ENCODE measurements at places on chromosomes 2 and 18.
A peak's percentile ranks its signal among the peaks of the same experiment; 100 is the strongest.

- peak; percentile 30 for DNase-seq
Measured at GRCh38 chr2:230665263-230665691, 47.4 kb upstream of the CAB39 start.

GRCh38 chr2:190435031-190435670 lies 27.0 kb downstream of the MFSD6 start:
- DNase-seq: no peak

GRCh38 chr2:127365211-127365643 lies 22.5 kb downstream of the MAP3K2 start:
- DNase-seq: no peak

DNA sequence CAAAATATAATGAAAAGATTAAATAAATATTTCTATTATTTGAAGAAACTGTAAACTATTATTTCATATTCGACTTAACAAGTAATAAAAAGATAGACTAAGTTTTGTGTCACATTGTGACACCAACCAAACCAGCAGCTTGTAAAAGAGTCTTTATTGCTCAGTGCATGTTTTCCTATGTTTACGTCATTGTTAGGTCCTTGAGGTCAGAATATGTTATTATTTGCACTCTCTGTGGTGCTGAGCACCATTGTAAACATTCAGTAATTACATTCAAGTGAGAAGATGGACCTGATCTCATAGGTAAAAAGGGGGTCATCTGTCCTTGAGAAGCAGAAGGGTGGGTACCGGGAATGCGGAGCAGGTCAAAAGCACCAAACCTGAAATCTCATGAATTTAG lies 1999.1 kb upstream of the CELF4 start:
- no peak for DNase-seq

DNA sequence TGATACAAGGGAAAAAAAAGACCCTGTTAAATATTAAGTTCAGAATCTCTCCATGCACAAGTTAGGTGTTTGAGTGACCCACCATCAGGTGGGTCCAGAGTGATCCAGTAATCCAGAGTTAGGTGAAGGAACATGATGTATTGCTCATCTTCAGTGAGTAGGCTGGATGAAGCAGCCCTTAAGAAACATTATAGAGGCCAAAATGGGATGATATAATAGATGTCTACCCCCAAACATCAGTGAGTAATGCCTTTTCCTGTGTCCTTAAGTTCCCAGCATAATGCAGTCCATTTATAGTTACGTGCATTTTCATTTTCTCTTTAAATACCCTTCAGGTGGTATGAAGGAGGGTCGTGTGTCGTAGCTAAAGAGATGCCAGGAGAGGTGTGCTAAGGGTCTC lies 89.6 kb downstream of the MAP4K4 start:
- no peak for DNase-seq

DNA sequence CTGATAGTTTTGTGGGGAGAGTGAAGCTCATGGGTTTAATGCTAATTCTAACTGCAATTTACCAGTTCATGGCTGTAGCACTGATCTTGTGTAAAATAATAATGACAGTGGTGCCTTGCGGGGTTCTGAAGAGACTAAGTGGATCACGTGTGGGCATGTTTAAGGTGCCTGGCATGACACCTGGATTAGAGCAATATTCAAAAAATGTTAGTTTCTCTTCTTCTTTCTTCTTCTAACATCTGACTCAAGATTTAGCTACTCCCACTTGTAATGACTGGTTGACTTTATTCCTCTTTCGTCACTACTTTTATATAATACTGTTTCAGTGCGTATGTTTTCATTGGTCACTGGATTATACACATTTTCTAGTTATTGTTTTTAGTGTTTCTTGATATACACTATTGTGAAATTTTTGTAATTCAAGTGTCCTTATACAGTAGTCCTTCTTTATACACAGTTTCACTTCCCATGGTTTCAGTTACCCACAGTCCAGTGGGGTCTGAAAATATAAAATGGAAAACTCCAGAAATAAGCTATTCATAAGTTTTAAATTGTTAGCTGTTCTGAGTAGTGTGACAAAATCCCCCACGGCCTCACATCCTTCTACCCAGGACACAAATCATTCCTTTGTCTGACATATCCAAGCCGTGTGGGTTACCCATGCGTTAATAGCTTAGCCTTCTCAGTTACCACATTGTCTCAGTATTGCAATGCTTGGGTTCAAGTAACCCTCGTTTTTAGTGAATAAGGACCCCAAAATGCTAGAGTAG lies 662.2 kb upstream of the CNTNAP5 start:
- DNase-seq: no peak

DNA sequence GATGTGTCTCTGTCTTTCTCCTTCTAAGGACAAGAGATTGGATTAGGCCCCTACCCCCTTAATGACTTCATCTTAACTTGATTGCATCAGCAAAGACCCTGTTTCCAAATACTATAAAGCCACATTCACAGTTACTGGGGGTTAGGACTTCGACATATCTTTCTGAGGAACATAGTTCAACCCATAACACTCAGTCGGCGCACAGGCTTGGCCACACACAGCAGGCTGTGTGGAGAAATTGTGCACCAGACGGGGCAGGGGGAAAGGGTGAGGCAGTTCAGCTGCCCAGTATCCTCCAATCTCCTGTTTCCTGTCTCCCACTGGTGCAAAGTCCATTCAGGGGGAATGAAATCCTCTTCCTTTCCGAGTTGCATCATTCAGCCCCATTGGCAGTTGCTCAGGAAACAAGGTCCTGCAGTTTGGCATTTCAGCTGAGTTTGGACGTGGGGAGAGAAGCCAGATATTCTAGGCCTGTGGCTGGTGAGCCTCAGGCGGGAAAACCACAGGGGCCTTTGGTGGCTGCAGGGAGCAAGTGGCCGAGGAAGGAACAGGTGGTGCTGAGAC lies 9.4 kb upstream of the RAPGEF4 start:
- no peak for DNase-seq

DNA sequence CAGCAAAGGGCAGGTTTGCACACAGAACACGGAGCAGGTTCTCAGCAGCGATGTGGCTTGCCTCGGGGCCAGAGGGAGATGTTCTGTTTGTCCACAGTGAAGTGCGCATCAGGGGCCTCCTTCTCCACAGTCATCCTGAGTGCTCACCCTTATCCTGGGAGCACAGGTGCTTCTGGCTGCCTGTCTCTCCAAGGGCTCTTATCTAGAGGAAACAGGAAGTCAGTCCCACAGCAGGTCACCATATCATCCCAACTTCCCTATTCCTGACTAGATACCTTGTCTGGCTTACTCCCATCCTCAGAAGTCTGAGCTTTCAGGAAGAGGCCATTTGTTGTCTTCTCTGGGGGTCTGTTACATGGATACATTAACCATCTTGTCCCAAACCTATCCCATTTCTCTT lies at the start of gene CD207:
CD207 (minus strand) TSS at position 174 of the 400 bp plus-strand sequence; CDS start at position 134, 40 bp downstream.
- no peak for DNase-seq

DNA sequence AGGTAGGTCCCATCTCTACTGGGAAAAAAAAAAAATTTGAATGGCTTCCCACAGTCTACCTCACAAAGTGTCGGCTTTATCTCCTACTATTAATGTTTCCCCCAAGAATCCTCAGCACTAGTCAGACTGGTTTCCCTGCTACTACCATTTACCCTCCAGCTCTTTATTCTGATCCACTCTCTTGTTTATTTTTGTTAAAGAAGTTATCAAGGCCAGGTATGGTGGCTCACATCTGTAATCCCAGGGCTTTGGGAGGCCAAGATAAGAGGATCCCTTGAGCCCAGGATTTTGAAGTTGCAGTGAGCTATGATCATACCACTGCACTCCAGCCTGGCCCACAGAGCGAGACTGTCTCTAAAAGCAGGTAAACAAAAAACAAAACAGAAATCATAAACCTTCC lies 1275.3 kb downstream of the LRP1B start:
- no peak for DNase-seq

Measured in activated naive CD8-positive, alpha-beta T cell treated with anti-CD3 and anti-CD28 coated beads, Interleukin-2, amount 50 U/mL, for 24 hours (primary cell).